ENCODE measurements at places on chromosomes 5 and 9.

DNA sequence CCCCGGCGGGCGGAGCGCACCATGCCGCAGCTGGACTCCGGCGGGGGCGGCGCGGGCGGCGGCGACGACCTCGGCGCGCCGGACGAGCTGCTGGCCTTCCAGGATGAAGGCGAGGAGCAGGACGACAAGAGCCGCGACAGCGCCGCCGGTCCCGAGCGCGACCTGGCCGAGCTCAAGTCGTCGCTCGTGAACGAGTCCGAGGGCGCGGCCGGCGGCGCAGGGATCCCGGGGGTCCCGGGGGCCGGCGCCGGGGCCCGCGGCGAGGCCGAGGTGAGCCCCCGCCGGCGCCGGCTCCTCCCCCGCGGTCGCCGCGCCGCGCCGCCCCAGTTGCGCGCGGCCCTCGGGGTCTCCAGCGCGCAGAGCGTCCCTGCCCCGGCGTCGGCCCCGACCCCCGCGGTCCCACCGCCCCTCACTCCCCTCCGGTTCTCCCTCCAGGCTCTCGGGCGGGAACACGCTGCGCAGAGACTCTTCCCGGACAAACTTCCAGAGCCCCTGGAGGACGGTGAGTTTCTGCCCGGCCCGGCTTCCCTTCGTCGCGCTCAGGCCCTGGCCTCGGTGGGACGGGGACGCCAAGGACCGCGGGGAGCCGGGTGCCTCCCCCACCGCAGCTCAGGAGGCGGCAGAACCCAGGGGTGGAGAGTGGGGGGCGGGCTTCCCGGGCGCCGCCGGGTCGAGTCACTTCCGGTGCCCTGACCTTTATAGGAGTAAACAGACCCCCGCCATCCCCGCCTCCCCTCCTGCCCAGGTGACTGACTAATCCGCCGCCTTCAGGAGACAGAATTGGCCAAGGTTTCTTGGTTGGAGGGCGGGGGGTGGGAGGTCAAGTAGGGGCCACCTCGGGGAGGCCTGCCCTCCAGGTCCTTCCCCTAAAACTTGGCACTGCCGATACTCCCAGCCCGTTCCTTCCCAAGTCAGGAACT is 665 bp downstream of the TCF7 start:
- no peak for DNase-seq

GRCh38 chr9:113771199-113771598 is 104.9 kb upstream of the ZNF618 start:
- no peak for DNase-seq

GRCh38 chr9:13550519-13550918 is 271.0 kb upstream of the MPDZ start:
- no peak for DNase-seq

DNA sequence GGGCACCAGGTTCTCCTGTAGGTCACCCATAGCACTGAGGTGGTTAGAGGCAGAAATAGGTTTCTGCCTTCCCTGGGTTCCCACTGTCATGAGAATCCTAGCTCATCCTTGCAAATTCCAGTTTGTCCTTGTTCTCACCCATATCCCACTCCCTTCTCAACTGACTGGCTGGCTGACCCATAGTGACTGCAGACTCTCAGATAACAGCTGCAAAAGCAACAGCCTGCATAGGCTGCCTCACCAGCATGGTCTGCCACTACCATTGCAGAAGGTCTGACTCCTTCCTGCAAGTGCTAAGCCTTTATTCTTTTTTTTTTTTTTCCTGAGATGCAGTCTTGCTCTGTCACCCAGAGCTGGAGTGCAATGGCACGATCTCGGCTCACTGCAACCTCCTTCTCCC is 194.0 kb downstream of the SEMA6A start:
- DNase-seq: no peak

DNA sequence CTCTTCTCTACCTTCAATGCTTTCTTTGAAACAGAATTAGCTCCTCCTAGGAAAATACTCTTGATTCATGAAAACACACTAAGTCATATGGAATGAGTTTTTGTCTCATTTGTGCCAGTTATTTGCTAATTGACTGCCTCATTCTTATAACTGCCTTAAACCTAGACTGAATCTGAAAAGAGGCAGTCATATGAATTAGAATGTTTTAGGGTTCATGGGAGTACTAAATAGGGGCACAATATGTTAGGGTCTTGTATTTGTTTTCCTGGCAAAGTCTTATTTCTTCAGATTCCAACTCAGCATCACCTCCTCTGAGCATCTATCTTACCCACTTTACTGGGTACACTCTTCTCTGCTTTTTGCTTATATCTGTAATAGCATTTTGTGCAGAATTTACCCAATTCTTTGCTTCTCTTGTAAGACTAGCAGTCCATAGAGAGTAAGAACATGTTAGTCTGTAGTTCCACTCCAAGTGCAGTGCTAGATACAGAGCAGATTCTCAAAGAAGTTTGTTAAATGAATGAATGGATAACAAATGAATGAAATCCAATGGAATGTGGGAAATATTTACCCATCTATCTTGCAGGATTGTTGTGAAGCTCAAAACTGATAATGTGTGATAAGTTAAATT is 43.9 kb upstream of the ALDH1A1 start:
- no peak for DNase-seq

DNA sequence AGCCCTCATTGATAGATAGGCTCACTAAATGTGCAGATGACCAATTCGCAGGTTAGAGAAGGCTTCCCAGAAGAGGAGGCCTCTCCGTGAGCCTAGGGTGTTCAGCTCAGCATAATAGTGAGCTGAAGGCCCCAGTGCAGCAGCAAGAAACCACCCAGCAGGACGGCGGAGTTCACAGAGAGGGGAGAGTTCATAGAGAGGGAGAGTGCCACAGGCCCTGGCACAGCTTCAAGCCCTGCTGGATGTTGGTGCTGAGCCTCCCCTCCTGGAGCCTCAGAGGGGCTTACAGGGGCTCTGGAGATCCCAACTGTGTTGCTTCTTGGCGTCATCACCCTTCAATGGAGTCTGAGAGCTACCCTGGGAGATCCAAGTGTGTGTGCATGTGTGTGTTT is 2.1 kb downstream of the SLC22A5 start:
- DNase-seq: no peak

DNA sequence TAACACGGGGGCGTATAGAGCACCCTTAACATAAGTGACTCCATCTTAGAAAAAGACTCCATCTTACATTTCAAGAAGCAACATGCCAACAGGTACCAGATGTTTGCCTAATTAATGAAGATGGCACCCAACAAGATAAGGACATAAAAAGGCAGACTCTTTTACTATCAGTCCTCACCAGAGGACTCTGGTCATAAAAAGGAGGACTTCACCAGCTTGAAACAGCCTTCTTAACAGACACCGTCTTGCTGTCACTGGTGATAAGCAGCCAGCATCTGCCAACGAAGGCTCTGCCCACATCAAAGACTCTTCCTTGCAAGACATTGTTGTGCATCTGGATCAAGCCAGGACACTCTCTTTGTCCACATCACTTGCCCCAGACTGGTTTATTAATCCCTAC is 80.3 kb downstream of the S1PR3 start:
- DNase-seq: no peak

- DNase-seq: no peak
These were observed 133.0 kb downstream of the ZSWIM6 start for GRCh38 chr5:61465066-61465465.

DNA sequence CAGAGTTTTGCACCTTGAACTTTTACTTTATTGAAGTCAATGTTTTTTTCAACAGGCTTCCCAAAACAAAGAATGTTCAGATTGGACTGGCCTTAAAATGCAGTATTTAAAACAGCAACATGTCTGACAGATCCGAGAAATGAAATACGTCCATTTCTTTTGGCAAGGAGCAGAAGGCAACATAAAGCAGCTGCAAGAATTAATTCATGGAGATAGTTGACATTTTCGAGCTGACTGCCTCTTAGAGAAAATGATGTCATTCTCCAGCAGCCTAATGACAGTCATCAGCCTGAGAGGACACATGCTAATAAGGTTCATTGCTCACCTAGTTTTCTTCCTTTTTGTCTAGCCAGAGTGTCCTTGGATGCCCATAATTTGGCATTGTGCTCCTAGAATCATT is 232.2 kb upstream of the SEMA6A start:
- no peak for DNase-seq

GRCh38 chr5:9148242-9148641 is 397.6 kb downstream of the SEMA5A start:
- no peak for DNase-seq

GRCh38 chr5:154273028-154273617 is 82.6 kb downstream of the GALNT10 start:
- DNase-seq: no peak

GRCh38 chr5:132202711-132203463 is 24.8 kb downstream of the P4HA2 start:
- no peak for DNase-seq
